ENCODE measurements at places on chromosomes 3 and 15.
A peak's percentile ranks its signal among the peaks of the same experiment; 100 is the strongest.

GRCh38 chr3:72903004-72903403, 15.2 kb downstream of the GXYLT2 start:
- DNase-seq = no peak

DNA sequence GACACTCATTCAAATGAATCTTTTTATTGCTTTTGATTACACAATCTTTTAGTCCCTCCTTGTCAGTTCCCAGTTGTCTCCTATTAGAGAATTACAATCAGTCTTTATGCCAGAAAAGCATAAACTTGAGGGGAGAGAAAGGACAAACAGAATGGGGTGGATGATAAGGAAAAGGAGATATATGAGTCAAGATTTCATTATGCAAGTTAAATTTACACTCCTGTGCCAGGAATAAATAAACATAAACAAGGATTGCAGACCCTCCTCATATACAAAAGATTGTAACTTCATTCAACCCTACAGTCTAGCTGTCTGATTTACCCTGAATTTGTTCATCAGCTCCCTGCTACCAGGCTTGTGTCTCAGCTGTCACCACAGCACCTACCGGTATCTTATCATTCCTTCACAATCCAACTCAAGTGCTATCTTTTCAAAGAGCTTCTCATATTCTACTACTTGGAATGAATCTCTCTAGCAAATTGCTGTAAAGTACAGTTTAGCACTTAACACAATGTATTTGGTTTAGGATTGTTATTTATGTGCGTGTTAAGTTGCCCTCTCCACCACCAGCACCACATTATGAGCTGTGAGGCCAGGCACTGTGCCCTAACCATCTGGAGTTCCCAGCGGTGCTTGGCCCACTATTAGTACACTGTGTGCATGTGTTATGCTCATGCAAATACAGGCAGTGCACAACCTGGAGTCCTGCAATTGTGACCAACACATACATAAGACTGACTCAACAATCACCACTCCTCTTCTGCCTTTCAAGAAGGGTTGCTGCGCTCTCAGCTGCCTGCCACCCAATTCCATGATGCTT, 504.1 kb downstream of the TBL1XR1 start:
- DNase-seq = no peak

DNA sequence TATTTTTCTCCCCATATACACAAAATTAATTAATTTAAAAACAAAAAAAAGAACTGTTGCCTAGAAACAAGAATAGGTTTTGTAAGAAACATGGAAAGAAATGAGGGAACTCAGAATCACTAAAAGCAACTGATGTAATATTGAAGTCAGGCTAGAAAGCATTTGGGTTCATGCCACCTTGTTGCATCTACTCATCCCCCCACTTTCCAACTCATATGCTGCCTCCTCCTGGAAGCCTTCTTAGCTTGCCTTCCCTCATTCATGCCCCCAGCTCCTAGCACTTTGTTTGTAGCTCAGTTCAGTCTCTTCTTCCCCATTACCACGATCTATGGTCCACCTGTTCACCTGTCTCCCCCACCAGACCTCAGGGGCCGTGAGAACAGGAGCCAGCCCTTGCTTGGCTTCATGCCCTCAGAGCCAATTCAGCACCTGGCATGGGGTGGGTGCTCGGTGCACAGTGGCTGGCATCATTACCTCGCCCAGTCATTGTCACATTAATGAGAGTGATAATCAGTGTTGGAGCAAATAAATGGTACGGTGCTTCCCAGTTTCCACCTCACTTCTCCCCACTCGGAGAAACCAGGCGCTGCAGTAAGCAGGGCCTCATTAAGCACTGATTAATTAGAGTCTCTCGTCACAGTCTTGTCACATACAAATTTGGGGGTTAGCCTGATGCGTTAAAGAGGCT, 62.4 kb upstream of the SLC6A1 start:
- DNase-seq = no peak

GRCh38 chr15:89177633-89178306, 43.6 kb downstream of the RLBP1 start:
- peak; percentile 23 for DNase-seq

DNA sequence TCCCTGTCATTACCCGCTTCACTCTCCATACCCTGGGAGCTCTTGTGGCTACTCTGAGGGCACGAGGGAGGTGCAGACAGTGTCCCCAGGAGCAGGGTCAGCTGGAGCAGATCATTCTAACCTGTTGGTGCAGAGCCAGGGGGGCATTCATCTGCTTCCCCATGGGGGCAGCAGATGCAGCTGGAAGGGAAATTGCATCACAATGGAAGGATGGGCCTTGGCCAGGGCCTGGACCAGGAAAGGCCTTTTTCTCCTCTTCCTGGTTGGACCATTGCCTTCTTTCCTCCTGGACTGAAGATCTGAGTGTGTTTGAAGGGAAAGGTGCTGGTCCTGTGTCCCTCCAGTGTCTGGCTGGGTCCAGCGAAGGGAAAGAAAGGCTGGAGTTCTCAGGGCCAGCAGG, 55.7 kb downstream of the EPHB1 start:
- DNase-seq = no peak

DNA sequence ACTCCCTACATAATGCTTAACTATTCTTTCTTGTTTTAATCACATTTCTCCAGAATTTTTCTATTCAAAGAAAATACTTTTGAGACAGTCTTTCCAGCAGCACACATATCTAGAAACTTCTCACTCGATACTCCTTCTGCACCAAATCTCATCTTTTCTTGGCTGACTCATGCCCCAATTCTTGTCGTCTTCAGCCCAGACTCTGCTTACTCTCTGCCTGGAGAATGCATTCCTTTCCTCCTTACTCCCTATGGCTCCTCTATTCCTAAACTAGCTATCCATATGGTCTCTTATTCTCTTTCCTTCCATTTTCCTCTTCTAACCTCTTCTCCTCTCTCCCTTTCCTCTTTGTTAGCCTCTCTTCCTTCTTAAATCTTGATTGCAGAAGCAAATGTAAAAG, 158.7 kb downstream of the GBE1 start:
- no peak for DNase-seq

DNA sequence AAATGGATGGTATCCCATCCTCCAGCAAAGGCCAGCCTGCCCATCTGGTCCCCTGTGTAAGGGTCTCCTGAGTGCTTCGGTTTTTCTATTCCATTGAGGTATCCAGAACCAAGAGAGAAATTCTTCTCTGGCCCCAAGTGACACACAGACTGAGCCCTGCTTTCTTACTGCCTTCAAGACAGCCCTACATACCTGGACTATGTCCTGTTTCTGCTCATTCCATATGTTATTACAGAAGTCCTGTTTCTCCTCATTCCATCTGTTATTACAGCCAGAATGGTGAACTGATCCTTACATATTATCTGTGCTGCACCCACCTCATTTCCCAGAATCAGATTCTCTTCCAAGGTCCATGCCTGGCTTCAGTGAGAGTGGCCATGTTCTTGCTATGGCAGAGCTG, 115.2 kb downstream of the DCLK3 start:
- no peak for DNase-seq

DNA sequence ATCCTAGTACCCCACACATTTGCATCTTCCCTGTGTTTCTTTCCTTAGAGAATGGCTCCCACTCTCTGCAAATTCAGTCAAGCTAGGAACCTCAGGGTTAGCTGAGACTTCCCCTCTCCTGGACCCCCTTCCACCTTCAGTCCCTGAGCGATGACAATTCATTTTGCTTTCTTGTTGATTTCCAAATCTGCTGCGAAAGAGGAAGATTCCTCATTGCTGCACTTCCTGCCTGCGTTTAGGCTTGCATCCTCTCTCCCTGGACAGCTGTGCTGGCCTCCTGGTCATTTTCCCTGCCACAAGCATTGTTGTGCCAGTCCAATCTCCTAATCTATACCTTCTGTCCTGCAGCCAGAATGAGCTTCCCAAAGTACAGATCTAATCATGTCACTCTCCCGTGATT, 12.3 kb upstream of the DGKG start:
- DNase-seq = no peak

GRCh38 chr3:138186803-138187295, 252 bp upstream of the ARMC8 start:
- peak; percentile 70 for DNase-seq

DNA sequence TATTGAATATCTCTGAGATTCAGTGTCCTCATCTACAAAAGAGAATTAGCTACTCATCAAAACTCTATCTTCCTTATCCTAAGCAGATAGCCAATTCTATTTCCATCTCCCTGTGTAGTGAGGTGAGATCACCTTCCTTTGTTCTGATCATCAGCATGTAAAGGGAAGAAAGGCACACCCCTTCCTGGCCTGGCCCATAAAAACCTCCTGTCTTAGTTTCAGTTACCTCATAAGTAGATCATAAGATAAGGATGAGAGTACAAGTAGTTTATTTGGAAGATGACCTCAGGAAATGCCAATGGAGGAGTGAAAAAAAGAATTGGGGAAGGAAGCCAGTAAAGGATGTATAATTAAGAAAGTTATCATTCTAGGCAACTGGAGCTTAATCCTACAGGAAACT, 114.5 kb upstream of the GADL1 start:
- no peak for DNase-seq

- DNase-seq = no peak
Measured at GRCh38 chr15:70054884-70055387, 42.8 kb downstream of the TLE3 start.

DNA sequence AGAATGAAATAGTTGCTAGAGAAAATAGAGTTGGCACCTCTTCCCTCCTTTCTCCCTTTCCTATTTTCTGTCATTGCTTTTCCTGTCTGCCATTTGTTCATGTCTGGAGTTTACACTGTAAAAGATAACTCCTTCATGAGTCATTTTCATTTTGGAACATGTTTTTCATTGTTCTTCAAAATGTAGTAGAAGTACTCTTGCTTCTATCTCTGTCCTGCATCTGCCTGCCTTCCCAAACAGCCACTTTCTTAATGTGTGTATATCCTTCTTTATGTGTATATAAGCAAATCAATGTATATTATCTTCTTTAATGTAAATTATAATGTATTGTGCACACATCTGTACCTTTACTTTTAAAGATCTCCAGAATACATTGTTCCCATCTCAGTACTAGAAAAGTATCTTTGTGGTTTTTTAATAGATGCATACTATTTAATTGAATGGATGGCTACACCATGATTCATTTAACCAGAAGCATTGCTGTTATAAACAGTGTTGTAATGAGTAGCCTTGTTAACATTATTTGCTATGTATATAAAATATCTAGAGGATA, 41.1 kb downstream of the TSC22D2 start:
- DNase-seq = no peak

DNA sequence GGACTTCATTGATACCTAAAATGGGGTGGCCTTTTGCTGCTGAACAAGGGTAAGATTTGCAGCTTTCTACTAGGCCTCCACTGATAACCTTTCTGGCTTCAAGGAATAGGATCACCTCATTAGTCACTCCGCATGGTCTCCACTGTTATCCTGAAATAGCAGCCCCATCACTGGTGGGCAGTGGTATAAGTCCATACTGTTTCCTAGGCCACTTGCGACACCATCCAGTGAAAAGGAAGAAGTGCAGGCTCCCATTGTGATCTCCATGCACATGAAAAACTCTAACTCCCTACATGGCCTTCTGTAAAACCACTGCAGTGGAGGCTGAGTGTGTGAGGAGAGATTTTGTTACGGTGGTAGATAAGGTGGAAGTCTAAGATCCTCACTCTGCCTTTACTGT, 1455.9 kb downstream of the SI start:
- no peak for DNase-seq

DNA sequence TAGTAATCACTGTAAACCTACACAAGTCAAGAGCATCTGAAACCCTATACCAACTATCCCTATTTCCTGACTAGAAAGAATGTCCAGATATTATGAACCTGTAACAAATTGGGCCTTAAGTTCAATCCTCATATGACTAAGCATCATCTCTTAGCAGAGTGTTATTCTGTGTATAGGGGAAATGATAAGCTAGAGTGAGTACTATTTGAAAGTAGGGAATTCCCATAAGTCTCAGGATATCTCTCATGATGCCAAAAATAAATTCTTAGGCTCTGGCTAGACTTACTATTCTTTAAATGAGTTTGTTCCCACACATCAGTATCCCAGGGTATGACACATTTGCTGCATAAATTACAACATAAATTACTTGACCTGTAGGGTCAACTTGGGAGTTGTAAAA, 15.3 kb downstream of the MRPL47 start:
- no peak for DNase-seq

DNA sequence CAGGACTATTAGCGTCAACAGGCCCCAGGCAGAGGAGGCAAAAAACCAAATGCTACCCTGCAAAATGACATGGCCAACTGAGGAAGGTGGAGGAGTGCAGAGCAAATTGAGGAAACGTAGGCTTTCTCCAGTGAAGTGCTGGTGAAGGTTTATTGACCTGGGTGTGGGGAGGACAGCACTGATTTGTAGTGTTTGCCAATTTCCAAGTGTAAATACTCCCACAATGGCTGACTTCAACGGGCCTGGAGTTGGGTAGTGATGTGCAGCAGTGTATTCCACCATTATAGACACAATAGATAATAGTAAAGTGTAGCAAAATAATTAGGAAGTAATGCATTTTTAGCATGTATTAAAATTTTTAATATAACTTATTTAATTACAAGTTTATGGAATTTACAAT, 32.2 kb upstream of the TPM1 start:
- no peak for DNase-seq

GRCh38 chr3:184472723-184473428, 88.7 kb upstream of the EPHB3 start:
- DNase-seq = no peak

GRCh38 chr3:146546366-146546965, 2.1 kb upstream of the PLSCR1 start:
- DNase-seq = no peak

- DNase-seq = no peak
Measured at GRCh38 chr15:101027920-101028319, 108.8 kb downstream of the LRRK1 start.

- DNase-seq = no peak
Measured at GRCh38 chr3:193780810-193781478, 187.9 kb downstream of the OPA1 start.

DNA sequence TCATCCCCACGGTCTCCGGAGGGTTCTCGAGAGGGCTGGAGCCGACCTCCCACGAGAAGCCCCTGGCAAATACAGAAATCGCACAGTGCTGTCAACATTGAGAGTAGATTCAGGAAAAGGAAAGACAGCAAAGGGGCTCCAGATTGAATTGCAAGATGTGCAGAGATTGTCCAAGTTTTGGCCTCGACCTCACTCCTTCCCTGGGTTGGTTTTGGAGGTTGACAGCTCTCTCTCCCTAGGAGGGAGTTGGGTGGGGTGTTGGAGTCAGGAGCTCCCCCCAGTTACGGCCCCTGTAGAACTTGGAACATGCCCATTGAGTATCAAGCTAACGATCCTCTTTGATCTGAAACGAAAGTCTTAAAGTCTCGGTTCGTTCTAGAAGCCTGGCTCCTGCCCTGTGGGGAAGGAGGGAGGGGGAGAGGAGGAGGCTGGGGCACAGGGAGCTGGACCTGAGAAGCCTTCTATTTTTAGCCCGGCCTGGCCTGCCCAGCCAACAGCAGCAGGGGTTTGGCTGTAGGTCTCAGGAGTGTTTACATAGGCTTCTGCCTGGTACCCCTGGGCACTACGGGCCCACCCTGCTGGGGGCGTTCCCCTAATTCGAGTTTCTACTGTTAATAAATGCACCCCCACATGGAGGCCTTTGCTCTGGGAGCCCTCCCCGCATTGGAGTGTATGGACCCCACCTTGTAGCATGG, 672 bp upstream of the KY start:
- DNase-seq = no peak
